Sigmoid colon (tissue), 7 donors: ENCODE measurements at places on chromosomes 16 and 17. TPM values are rescaled to one million over a fixed set of nuclear protein-coding genes. Genes with fewer than 3 reads are reported as not detected.

GRCh38 chr17:11996722-11997146 lies 541 bp downstream of the ZNF18 start:
- H3K4me1 ChIP-seq: peaks cover 14% of the 10 kb centered on the region
- DNase-seq: no peak
- peak overlapping the region; percentile 92 for H3K4me3 ChIP-seq
- no peaks in the 10 kb centered on the region for H3K27me3 ChIP-seq
- peaks cover 10% of the 10 kb centered on the region for H3K36me3 ChIP-seq
- H3K27ac ChIP-seq: peak overlapping the region; percentile 88

- no peak overlapping the region for H3K4me3 ChIP-seq
- H3K4me1 ChIP-seq: no peaks in the 10 kb centered on the region
- H3K36me3 ChIP-seq: no peaks in the 10 kb centered on the region
- H3K27ac ChIP-seq: no peak overlapping the region
- no peak for DNase-seq
Measured at GRCh38 chr16:26197707-26198106, 505.9 kb downstream of the HS3ST4 start.

DNA sequence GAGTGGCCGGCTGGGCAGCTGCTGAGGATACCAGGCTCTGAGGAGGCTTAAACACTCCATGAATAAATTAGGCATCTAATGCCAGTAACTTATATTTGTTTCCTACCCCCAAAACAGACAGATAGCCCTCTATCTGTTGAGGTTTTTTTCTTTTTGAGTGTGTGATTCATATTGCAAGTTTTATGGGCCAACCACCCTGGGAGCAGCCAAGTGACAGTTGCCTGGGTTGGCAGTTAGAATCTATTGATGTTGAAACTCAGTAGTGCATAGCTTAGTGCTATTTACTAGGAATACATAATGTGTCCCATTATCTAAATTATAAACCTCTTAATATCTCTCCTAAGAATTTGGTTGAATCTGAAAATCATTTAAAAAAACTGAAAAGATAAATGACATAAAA lies 397.4 kb downstream of the CA10 start:
- no peaks in the 10 kb centered on the region for H3K27me3 ChIP-seq
- no peaks in the 10 kb centered on the region for H3K36me3 ChIP-seq
- H3K27ac ChIP-seq: no peak overlapping the region
- no peak for DNase-seq

DNA sequence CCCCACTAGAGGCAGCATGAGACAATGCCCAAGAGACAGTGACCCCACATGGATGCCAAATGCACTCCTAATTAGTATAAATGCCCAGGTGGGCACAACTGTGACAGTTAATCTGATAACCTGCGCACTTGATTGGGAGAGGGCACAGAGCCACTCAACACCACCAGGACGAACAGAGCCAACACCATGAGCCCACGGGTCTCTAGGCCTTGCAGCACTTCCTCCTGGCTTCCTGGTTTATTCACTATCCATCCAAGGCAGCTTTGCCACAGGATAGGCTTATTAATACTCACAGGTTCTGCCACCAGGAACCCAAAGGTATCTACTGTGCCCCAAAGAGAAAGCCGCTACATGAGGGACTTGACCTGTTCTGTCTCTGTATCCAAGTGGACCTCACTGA lies 14.9 kb downstream of the AXIN2 start:
- H3K27me3 ChIP-seq: no peaks in the 10 kb centered on the region
- peak overlapping the region; percentile 77 for H3K27ac ChIP-seq
- no peak for DNase-seq
- peaks cover 55% of the 10 kb centered on the region for H3K4me1 ChIP-seq

DNA sequence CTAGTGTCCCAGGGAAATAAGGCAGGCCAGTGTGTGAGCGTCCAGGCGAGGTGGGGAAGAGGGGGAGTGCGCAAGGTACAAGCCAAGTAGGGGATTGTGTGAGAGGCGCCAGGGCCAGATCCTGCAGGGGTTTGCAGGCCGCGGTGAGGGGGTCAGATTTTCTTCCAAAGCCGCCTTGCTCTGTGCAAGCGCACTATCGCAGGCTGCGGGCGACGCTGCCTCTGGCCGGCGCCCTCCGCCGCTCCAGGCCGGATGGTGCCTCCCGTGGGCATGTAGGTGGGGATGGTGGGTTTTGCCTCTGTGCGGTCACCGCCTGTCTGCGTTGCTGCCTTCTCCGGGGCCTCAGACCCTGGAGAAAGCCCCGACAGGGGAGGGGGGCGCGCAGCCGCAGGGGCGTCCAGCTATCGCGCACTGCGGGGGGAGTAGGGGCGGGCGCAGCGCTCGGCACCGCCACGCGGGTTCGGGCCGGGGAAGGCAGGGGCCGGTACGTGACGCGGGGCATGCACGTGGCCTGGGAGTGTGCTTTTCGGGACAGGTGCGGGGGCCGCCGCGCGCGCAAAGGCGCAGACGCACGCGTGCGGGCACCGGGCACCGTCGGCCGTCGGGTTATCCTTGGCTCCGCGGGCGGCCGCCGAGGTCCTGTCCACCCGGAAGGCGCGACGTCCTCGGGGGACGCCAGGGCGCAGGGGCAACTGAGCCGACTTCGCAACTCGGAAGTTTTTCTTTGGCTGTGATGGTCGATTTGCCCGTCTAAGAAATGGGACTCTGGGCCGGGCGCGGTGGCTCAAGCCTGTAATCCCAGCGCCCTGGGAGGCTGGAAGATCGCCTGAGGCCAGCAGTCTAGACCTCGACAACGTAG lies 1.1 kb upstream of the HAPSTR1 start:
- peaks cover 4% of the 10 kb centered on the region for H3K36me3 ChIP-seq
- H3K4me1 ChIP-seq: peaks cover 32% of the 10 kb centered on the region

GRCh38 chr17:4365103-4365627 lies 1.3 kb downstream of the UBE2G1 start:
- DNase-seq: peak; percentile 96
- H3K27me3 ChIP-seq: no peaks in the 10 kb centered on the region
- peaks cover 32% of the 10 kb centered on the region for H3K4me1 ChIP-seq
- H3K27ac ChIP-seq: peak overlapping the region; percentile 98

DNA sequence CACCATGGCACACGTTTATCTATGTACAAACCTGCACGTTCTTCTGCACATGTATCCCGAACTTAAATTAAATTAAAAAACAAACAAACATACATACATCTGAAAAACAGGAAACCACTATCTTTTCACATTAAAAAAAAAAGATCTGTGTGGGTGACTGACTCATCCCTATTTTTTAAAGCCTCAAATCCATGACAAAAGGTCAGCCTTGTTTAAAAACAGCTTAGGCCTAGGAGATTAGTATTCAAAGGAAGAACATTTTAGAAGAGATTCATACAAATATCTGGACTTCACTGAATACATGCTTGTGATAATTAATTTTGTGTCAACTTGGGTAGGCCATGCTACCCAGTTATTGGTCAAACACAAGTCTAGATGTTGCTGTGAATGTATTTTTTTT lies 4.7 kb upstream of the PRKAR1A start:
- H3K4me3 ChIP-seq: no peak overlapping the region
- H3K4me1 ChIP-seq: no peaks in the 10 kb centered on the region
- H3K36me3 ChIP-seq: no peaks in the 10 kb centered on the region

GRCh38 chr16:81550432-81550808 lies 105.8 kb downstream of the CMIP start:
- H3K27ac ChIP-seq: no peak overlapping the region
- no peak overlapping the region for H3K4me3 ChIP-seq

DNA sequence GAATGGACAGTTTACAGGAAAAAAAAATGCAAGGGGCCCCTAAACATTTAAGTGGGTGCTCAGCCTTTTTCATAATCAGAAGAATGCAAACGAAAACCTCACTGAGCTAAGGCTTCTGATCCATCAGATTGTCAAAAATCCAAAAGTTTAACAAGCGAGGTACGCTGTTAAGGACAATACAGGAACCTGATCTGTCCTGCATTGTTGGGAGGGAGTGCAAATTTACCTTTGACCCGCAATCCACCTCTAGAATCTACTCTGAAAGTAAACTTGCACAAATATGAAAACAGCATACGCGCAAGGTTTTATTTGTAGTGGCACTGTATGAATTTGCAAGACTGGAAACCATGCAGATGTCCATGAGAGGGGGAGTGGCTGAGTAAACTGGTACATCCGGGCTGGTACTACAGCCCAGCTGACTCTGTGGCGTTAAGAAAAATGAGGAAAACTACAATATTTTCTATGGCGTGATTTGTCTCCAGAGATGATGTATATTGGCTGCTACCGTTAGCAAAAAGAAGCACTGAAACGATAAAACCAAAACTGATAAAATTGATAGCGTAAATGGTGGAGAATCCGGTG lies 28.8 kb upstream of the ST6GALNAC1 start:
- peak overlapping the region; percentile 90 for H3K27ac ChIP-seq
- peaks cover 19% of the 10 kb centered on the region for H3K36me3 ChIP-seq
- H3K4me1 ChIP-seq: peaks cover 7% of the 10 kb centered on the region
- H3K27me3 ChIP-seq: no peaks in the 10 kb centered on the region
- peak overlapping the region; percentile 41 for H3K4me3 ChIP-seq

GRCh38 chr17:22268214-22268911 lies 576.0 kb downstream of the KCNJ18 start:
- no peak overlapping the region for H3K4me3 ChIP-seq
- H3K27ac ChIP-seq: no peak overlapping the region
- no peaks in the 10 kb centered on the region for H3K36me3 ChIP-seq
- no peaks in the 10 kb centered on the region for H3K4me1 ChIP-seq
- no peak for DNase-seq

GRCh38 chr16:59840169-59840568 lies 1106.1 kb upstream of the GOT2 start:
- no peak overlapping the region for H3K27ac ChIP-seq
- no peaks in the 10 kb centered on the region for H3K36me3 ChIP-seq
- DNase-seq: no peak
- no peaks in the 10 kb centered on the region for H3K27me3 ChIP-seq
- H3K4me1 ChIP-seq: no peaks in the 10 kb centered on the region

Gene GRAP
- 3.0 TPM for total RNA-seq

GRCh38 chr17:80000981-80001775 lies 34.5 kb downstream of the TBC1D16 start:
- no peaks in the 10 kb centered on the region for H3K27me3 ChIP-seq
- H3K36me3 ChIP-seq: no peaks in the 10 kb centered on the region
- H3K4me1 ChIP-seq: peaks cover 12% of the 10 kb centered on the region
- no peak overlapping the region for H3K4me3 ChIP-seq

Gene ACSM2A
- total RNA-seq: not detected

GRCh38 chr17:34076743-34077631 lies 178.1 kb upstream of the CCL2 start:
- no peaks in the 10 kb centered on the region for H3K4me1 ChIP-seq
- no peak overlapping the region for H3K27ac ChIP-seq
- no peak for DNase-seq
- H3K36me3 ChIP-seq: no peaks in the 10 kb centered on the region
- no peak overlapping the region for H3K4me3 ChIP-seq
- H3K27me3 ChIP-seq: no peaks in the 10 kb centered on the region

Gene NPTX1
- total RNA-seq: 37.1 TPM

Gene RNF222
- total RNA-seq: not detected

- H3K36me3 ChIP-seq: no peaks in the 10 kb centered on the region
- H3K4me3 ChIP-seq: no peak overlapping the region
- H3K27ac ChIP-seq: no peak overlapping the region
- H3K4me1 ChIP-seq: peaks cover 13% of the 10 kb centered on the region
Measured at GRCh38 chr17:18959071-18959844, 7.3 kb downstream of the SLC5A10 start.

GRCh38 chr16:11410376-11411058 lies 65.3 kb downstream of the RMI2 start:
- H3K27me3 ChIP-seq: no peaks in the 10 kb centered on the region
- no peak overlapping the region for H3K27ac ChIP-seq
- H3K4me1 ChIP-seq: no peaks in the 10 kb centered on the region
- no peaks in the 10 kb centered on the region for H3K36me3 ChIP-seq
- no peak overlapping the region for H3K4me3 ChIP-seq
- DNase-seq: no peak

- peak overlapping the region; percentile 90 for H3K4me3 ChIP-seq
- no peaks in the 10 kb centered on the region for H3K27me3 ChIP-seq
- H3K4me1 ChIP-seq: no peaks in the 10 kb centered on the region
- H3K36me3 ChIP-seq: peaks cover 6% of the 10 kb centered on the region
- DNase-seq: peak; percentile 89
Measured at GRCh38 chr17:1485423-1486376, 6.8 kb downstream of the MYO1C start.

DNA sequence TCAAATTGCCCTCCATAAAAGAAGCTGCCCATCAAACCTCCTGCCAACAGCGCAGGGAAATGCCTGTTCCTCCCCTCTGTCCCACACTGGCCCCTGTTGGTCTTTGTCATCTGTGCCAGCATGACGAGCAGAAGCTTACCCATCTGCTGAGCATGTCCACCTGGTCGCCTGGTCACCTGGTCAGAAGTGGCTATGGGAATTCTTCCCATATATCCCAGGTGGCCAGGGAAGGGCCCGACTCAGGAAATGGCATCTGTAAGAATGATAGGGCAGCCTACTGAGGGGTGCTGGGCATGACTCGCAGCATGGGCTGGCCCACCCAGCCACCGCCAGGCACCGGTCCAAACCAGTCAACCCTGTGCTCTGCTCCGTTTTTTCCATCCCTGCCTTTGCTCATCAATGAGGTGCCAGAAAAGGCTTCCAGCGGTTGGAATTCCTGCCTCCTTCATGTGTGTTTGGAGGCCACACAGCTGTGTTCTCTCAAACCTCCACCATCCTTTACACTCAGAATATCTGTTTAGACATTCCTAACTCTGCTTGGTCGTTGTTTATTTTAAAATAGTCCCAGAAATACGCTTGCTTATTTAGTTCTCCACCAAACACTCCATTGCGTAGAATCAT lies 145.2 kb downstream of the CLEC16A start:
- H3K4me3 ChIP-seq: no peak overlapping the region
- peak overlapping the region; percentile 64 for H3K27ac ChIP-seq
- H3K4me1 ChIP-seq: peaks cover 63% of the 10 kb centered on the region
- peak; percentile 88 for DNase-seq

GRCh38 chr17:28078341-28079229 lies 36.1 kb downstream of the NLK start:
- no peak overlapping the region for H3K27ac ChIP-seq
- no peaks in the 10 kb centered on the region for H3K27me3 ChIP-seq
- H3K36me3 ChIP-seq: no peaks in the 10 kb centered on the region
- H3K4me3 ChIP-seq: no peak overlapping the region
- no peak for DNase-seq

DNA sequence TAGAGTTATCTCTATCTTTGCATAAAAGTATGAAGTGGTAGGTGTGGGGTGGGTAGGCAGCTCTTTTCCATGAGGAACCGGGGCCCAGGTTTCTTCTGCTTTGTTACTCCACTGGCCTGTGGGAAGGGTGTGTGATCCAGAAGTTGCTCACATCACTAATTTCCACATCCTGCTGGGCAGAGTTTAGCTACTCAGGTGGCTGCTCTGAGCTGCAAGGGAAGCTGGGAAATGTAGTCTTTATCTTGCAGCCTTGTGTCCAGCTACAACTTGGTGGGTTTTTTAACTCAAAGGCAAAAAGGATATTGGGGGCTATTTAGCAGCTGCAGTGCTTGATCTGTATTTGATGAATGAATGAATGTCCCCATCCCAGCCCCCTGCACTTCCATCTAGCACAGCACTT lies 335.3 kb downstream of the SNX29 start:
- DNase-seq: no peak
- no peak overlapping the region for H3K4me3 ChIP-seq
- no peaks in the 10 kb centered on the region for H3K27me3 ChIP-seq
- no peaks in the 10 kb centered on the region for H3K36me3 ChIP-seq

Gene EXOC3L1
- total RNA-seq: 4.4 TPM

- peak overlapping the region; percentile 55 for H3K27ac ChIP-seq
- H3K36me3 ChIP-seq: peaks cover 23% of the 10 kb centered on the region
- peaks cover 46% of the 10 kb centered on the region for H3K4me1 ChIP-seq
- no peaks in the 10 kb centered on the region for H3K27me3 ChIP-seq
Measured at GRCh38 chr16:4515611-4516233, 22.9 kb downstream of the CDIP1 start.

Gene MT1H
- not detected for total RNA-seq

- H3K27me3 ChIP-seq: no peaks in the 10 kb centered on the region
- H3K4me3 ChIP-seq: no peak overlapping the region
- no peak overlapping the region for H3K27ac ChIP-seq
Measured at GRCh38 chr17:78684026-78684425, 98.0 kb downstream of the CYTH1 start.
